ENCODE measurements at places on chromosomes 1 and 21.

- DNase-seq: no peak
Measured at GRCh38 chr1:38331496-38332210, 285.1 kb upstream of the POU3F1 start.

DNA sequence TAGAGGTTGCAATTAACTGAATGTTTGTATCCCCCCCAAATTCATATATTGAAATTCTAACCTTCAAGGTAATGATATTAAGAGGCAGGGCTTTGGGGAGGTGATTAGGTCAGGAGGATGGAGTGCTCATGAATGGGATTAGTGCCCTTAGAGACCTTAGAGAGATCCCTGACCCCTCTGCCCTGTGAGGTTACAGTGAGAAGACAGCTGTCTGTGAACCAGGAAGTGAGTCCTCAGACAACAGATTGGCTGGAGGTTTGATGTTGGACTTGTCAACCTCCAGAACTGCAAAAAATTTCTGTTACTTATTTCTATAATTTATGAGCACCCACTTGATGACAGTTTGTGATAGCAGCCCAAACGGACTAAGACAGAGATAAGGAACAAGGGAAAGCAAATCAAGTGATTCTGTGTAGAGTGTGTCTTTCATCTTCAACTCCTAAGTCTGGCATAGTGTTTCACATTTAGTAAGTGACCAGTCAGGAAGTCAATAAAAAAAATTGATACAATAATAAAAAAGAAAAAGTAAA lies 30.0 kb upstream of the RWDD3 start:
- no peak for DNase-seq

DNA sequence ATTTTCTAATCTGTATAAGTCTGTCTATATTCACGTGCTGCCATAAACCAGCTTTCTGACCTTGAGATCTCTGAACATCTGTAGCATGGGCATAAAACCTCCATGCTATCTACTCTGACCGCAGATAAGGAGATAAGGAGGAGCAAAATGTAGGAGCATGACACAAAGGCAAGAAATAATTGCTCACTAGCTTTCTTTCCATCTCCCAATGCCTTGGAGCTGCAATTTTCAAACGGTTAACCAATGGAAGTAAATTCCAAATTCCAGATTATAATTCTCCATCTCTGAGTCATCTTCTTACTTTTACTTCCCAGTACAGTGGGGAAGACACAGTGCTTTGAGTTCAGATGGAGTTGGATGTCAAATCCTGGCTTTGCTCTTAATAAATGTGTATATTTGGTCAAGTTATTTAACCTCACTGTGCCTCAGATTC lies 41.6 kb downstream of the CD58 start:
- DNase-seq: no peak

GRCh38 chr21:34243562-34243961 lies 120.2 kb upstream of the KCNE2 start:
- DNase-seq: no peak

GRCh38 chr21:38340131-38340530 lies 83.3 kb downstream of the KCNJ15 start:
- DNase-seq: no peak
